ENCODE measurements at places on chromosomes 7 and 10. TPM values are rescaled to one million over a fixed set of nuclear protein-coding genes. Genes with fewer than 3 reads are reported as not detected.

The ZNF467 gene
- total RNA-seq = 3.6 TPM

The CALHM1 gene
- not detected for total RNA-seq

The DENND11 gene
- 14.7 TPM for total RNA-seq

The WIPF3 gene
- 0.59 TPM for total RNA-seq

The RPEL1 gene
- not detected for total RNA-seq

The TDRD1 gene
- total RNA-seq = 0.20 TPM

The MDFIC gene
- total RNA-seq = 25.6 TPM

The UPK3B gene
- total RNA-seq = 1.7 TPM

The FKBP6 gene
- not detected for total RNA-seq

The PTF1A gene
- not detected for total RNA-seq

The NPC1L1 gene
- 0.30 TPM for total RNA-seq

The TSPAN13 gene
- total RNA-seq = 19.7 TPM

The OR2A1 gene
- total RNA-seq = 0.20 TPM

The AQP1 gene
- total RNA-seq = 56.5 TPM

The HOXA7 gene
- 1.5 TPM for total RNA-seq

The CRTAC1 gene
- 3.2 TPM for total RNA-seq

The JAKMIP3 gene
- total RNA-seq = 0.39 TPM

The LIPJ gene
- 0.49 TPM for total RNA-seq

The CALCR gene
- total RNA-seq = 0.49 TPM

The FFAR4 gene
- 1.6 TPM for total RNA-seq

The GFRA1 gene
- 49.8 TPM for total RNA-seq
